A172 (cell line): ENCODE measurements at places on chromosomes 7 and 10. TPM values are rescaled to one million over a fixed set of nuclear protein-coding genes. Genes with fewer than 3 reads are reported as not detected.
A peak's percentile ranks its signal among the peaks of the same experiment; 100 is the strongest.

The FAM24A gene
- not detected in 2 replicates for total RNA-seq

The LDB3 gene
- 0.10 and 0.31 TPM in 2 replicates for total RNA-seq

The ATP6V1F gene
- 157 and 171 TPM in 2 replicates for total RNA-seq

The STEAP1 gene
- total RNA-seq, result 0.83 and 1.5 TPM in 2 replicates

The BHLHA15 gene
- total RNA-seq, result not detected in 2 replicates

The GNGT1 gene
- total RNA-seq, result 0.24 and 0.67 TPM in 2 replicates

The ADAM22 gene
- 3.1 and 5.0 TPM in 2 replicates for total RNA-seq

The NPC1L1 gene
- total RNA-seq, result not detected in 2 replicates

The HGF gene
- not detected in 2 replicates for total RNA-seq

DNA sequence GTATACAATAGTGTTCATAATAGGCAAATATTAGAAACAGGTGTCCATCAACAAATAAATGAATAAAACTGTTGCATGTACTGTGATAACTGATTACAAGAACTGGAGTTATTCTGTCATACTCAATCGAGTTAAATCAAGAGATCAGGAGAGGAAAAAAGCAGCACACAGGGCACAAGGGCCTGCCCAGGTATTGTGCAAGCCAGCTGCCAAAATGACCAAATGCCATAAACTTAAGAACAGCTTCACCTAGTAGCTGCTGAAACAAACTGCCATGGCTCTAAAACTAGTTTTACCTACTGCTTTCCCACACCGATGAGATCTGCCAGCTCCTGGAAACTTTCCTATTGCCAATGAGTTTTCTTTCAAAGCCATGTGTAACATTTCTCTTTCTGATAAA lies 12.2 kb downstream of the GSAP start:
- no peak for DNase-seq

DNA sequence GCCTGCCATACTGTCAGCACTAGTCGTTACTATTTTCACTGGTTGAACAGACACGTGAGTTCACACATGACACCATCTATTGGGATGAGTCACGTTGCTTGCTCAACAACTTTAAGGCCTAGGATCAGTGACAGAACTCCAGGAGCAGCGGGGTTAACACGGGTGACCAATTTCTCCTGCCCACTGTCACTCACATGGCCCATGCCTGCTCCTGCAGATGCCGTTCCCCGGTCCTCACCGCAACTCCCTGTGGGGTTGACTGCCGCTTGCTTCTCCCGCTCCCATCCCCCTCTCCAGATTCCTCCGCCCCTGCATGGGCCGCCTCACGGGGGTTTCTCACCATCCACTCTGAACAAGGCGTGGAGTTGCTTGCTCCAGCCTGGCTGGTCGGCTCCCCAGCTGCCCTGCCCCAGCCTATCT lies 128.2 kb downstream of the TAX1BP1 start:
- DNase-seq, result peak; percentile 13

- DNase-seq, result no peak
Observed at GRCh38 chr7:86644282-86645224, 844 bp downstream of the GRM3 start.

DNA sequence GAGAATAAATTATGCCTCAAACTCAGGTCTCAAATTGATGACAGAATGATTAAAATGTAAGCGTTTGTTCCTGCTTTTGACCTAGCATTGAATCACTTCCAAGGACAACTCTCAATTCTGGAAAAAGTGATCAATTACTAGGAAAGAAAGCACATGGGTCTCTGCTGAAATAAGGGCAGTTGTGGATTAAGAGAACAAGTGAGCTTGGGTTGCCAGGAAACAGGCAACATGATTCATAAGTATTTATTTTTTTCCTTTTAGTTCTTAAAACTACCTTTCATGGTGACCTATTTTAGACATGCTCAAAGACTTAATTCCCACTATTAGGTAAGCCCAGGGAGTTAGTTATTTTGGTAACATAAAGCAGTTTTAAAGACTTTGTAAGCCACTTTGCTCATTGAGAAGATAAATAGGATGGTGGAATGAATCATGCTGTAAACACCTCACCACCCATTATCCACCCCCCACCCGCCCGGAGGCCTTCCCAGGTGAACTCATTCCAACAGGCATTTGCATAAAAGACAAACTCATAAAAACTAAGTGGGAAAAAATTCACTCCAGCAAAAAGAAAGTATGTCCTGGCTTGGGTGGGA lies 728.3 kb downstream of the SORCS1 start:
- no peak for DNase-seq

- no peak for DNase-seq
Observed at GRCh38 chr10:84237199-84238051, 3.9 kb downstream of the LRIT1 start.

DNA sequence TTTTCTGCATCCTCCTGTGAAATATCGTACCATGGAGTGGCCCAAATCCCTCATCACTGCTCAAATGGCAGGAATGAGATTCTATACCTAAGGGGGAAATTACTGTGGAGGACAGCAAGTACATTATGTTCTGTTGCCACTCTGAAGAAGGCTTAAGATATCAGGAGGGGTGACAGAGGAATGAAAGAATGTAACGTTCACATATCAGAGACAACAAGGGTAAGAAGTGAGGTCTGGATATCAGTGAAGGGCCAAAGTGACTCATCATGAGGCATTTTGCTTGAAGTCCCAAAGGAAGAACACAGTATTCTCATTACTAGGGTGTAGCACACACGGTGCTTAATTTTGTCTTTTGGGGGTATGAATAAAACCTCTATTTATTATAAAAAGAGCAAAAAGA lies 71.5 kb upstream of the SLC13A1 start:
- DNase-seq, result peak; percentile 72

GRCh38 chr10:44673245-44673983 lies 237.7 kb upstream of the TMEM72 start:
- no peak for DNase-seq

DNA sequence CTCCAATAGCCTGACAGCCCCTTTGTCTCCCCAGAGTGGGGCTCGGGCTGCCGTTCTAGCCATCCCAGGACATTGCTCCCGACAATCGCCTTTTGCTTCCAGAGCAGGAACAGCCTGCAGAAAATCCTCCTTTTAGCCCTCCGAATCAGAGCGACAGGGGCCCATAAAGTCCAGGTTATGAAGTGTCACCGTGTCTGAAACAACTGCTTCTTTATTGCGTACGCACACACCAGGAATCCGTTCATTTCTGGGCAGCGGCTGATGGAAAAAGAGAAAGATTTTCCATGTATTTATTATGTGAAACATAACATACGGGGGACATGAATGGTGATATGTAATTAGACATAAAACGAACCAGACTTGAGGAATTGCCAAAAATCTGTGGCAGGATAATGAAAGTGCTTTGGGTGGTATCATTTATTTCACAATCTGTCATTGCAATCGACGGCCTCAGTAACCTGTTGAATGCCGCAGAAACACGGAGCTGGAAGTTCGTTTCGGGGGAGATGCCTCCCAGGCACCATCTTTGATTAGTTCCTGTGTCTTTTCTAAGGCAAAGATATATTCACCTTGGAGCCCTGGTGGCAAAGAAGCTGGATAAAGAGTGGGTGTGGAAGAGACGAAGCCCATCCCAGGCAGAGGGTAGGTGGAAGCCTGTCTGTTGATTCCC lies 48.1 kb downstream of the FAM241B start:
- DNase-seq, result no peak

- DNase-seq, result no peak
Observed at GRCh38 chr10:118395947-118396346, 53.8 kb upstream of the FAM204A start.

DNA sequence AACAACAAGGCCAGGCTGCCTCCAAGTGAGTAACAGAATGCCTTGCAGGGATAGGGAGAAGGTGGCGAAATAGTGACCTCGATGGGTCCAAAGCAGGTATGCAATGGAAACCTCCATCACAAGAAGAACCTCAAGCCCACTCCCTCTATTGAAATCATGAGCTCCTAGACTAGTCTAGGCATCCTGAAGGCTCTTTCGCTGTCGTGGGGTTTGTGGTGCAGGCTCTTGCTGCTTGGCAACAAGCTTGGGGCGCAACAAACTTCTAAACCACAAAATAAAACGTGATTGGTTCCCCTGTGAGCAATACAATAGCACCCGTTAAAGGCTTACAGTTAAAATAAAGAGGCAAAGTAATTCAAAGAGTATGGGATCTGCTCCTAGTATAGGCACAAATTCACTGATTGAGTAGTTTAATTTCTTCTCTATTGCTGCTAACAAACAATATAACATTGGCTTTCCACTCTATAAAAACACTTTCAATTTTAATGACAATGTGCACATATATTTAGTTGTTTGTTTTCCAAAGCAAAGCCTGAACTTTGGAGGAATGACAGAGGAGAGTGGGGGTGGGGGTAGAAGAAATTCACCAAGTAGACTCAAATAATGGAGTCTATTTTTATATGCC lies 64.1 kb downstream of the C10orf67 start:
- no peak for DNase-seq

- DNase-seq, result no peak
Observed at GRCh38 chr10:16909961-16910792, 93.0 kb upstream of the RSU1 start.

GRCh38 chr7:85412912-85413311 lies 226.1 kb upstream of the SEMA3D start:
- DNase-seq, result no peak

GRCh38 chr10:99461230-99461629 lies 30.8 kb upstream of the GOT1 start:
- DNase-seq, result peak; percentile 55

- DNase-seq, result no peak
Observed at GRCh38 chr7:139940866-139941265, 111.8 kb downstream of the TBXAS1 start.

GRCh38 chr10:50286996-50287803 lies 35.9 kb upstream of the ASAH2 start:
- no peak for DNase-seq

DNA sequence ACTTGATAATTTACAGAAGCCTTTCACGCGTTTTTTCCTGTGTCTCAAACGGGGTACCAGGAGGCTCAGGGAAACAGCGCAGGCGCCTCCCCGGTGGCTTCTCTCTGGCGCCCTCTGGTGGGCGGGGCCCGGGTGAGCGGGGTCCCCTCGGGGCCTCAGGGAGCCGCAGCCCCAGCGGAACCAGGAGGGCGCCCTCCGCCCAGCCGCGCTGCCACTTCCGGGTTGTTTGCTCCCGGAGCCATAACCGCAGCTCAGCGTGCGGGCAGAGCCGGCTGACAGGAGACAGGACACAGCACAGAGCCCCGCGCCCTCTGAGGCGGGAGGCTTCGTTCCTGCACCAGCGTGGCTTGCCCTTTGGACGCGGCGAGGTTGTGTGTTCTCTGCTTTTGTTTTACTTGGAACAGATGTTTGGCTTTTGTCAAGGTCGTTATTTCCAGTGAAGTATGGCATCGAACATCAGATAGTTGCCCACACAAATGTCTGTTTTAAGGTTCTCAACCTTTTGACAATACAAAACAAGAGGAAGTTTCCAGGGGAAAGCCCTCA lies 6.9 kb upstream of the CYP2E1 start:
- DNase-seq, result peak; percentile 40

DNA sequence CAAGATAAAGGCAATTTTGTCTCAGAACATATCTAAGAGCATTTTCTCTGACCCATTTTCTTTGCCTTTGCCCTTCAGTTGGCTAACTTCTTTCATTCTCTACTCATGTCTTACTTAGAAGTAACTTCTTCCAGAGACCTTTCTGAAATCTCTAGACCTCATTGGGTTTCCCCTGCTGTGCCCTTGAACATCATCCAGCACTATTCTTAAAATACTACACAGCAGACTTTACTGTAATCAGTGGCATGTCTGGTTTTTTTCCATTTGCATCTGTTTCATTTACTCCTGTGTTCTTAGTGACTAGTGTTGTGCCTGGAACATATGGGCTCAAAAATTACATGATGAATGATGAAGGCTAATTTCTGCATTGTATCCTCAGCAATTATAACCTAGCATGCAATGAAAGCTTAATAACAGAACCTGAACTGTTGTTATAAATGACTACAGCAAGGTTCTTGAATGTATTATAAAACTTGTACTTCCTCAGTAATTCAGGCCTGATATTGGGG lies 301.9 kb downstream of the CDK14 start:
- DNase-seq, result no peak

DNA sequence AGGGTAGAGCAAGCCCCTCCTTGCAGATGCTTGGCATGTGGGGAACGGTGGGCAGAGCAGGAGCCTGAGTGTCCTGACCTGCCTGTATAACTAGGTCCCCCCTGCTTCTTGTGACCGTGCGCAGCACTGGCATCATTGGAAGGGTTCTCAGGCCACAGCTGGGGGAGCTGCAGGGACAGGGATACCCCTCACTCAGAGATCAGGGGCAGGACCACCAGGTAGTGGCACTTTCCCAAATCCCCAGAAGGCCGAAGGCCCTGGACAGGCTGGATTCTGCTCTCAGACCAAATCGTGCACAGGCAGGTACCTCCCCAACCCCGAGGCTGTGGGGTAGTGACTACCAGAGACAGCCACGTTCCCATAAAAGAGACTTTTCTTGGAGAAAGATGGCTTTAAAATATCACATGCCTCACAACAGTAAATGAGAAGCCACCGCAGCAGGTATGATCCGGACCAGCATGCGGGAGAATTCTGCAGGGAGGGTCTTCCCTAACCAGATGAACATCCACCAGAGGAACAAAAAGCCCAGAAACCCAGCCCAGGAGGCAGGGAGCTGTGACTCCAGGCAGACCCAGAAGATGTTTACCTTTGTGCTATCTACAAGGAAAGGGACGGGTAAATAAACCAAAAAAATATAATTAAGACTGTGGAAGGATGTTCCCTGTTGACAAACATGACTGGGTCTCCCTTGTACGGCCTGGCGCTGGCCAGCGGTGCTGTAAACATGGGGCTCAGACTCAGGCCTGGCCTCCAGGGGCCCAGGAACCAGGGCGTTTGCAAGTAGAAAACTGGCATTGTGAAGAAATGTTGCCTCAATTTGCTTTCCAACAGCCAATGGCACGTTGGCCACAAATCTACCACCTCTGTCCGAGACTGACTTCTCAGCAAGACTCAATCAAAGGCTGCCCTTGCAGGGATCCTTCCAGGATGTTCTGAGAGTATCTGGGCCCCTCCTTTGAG lies 180.0 kb downstream of the TNS3 start:
- DNase-seq, result no peak

DNA sequence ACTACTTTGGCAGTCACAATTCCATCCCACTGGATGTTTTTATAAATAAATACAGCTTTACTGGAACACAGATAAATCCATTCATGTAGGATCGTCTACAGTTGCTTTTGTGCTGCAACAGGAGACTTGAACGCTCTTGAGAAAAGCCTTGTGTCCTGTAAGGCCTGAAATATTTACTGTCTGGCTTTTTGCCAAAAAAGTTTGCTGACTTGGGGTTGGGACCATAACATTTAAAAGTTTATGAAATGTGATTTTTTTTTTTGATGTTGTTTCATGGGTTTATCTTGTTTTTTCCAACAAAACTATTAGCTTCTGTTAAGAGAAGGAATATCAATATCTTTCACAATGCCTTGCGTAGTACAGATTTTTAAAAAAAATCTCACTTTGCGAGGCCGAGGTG lies 71.1 kb upstream of the MINDY3 start:
- no peak for DNase-seq
